ENCODE measurements at places on chromosomes 5 and 9.

DNA sequence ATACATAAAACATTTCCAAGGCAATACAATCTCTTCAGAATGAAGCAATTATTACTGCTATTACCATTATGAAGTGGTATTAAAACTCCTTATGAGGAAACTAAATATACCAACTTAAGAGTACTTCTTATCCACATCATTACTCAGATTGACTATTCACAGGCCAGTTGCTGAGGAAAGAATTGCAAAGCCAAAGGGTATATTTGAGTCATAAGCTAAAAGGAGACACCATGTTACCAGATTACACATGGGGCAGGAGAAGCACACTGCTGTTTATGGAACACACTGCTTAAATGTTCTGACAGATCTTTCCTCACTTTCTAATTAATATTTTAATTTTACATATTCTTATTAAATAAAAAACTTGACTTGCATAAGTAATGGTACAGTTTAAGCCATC lies 1726.4 kb upstream of the NUDT12 start:
- no peak for DNase-seq

DNA sequence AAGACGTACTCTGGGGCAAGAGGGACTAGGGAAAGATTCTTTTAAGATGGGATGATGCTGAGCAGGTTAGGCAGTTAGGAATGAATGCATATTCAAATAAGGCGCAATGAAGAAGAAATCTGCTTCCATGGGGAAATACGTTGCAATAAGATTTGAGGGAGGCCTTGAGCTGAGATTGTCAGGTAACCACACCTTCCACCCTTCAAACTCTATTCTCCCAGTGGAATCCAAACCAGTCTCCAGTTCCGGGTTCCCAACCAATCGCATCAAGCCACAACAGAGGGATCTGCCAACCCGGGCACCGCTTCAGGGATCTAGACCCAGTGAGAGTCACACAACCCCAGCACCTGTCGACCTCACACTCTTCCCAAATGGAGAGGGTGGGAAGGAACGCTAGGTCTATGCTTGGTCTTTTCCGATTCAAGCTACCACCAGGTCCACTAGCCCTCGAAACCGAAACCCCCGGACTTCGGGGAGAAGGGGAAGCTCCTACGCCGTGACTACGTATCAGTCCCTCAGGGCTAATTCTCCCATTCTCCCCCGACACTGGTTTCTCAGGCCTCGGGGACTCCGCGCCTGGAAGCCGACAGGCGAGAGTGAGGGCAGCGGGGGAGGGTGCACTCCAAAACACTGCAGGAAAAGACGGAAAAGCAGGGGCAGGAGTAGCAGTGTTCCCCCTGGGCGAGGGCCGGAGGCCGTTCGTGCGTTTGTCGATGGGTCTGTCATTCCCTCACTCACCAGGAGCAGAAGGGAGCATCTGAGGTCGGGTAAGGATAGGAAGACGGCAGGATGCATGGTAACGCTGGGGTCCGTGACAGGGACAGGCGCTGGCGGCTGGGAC lies 534 bp downstream of the ERP44 start:
- no peak for DNase-seq

- DNase-seq, result no peak
These were observed 52.0 kb downstream of the ITGA2 start for GRCh38 chr5:53041071-53041692.

GRCh38 chr5:112174959-112175594 lies 244.0 kb downstream of the EPB41L4A start:
- DNase-seq, result no peak

DNA sequence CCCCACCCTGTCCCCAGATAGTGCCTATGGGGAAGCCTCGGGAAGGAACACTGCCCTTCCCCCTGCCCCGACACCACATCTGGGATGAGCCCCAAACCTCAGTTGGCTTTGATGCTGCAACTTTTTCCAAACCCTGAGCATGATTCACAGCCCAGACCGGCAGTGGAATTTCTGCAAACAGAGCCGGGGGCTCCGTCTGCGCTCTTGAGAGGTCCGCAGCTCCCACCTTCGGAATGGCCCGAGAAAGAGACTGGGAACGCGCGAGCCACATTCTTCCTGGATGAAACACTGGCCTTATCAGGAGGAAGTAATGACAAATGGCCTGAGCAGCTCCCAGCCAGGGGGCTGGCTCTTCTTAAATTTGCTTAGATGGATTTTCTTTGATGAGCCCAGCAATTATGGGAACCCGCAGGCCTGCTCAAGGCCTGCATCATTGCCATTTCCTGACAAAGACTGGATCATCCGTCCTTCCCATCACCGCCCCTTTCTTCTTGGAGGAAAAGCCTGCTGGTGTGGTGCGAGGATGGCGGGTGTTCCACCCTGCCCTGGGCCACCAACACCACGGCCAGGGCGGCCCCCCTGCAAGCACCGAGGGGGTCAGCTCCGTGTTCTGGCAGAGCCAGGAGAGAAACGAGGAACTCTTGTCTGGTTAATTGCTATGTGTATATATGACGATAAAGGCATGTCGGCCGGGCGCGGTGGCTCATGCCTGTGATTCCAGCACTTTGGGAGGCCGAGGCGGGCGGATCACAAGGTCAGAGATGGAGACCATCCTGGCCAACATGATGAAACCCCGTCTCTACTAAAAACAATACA lies 38.8 kb upstream of the COL5A1 start:
- DNase-seq, result no peak

GRCh38 chr5:131514316-131515283 lies 120.4 kb downstream of the RAPGEF6 start:
- no peak for DNase-seq

DNA sequence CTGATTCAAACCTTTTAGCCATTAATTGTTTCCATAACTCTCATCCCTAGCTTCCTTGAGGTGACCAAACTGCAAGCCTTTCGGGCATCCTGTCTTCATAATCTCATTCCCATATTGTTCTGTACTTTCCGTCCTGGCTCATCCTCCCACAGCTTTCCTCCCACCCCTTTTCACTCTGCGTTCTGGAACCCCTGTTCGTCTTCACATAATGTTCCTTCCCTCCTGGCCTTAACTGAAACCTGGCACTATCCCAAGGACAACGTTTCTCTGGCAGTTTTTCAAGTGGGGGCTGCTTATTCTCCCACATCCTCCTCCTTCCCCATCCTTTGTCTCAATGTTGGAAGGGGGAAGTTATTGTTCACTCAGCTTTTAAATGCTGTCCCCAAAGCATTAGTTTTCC lies 1.5 kb downstream of the ZNF189 start:
- DNase-seq, result no peak

DNA sequence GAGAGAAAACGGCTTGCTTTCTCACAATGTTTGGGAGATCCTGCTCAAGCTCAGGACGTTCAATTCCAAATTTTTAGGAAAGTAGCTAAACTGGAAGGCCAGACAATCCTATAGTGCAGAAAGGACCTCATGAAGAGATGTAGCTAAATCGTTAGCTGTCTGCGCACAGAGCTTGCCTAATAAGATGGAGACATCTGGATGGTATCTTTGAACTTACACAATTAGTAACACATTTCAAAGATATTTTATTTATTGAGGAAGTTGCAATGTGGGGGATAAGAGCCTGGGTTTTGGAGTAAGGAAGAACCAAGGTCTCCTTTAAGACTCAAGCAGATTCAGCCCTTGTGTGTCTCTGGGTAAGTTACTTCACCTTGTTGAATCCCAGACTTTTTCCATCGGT lies 28.6 kb upstream of the RAB14 start:
- no peak for DNase-seq

DNA sequence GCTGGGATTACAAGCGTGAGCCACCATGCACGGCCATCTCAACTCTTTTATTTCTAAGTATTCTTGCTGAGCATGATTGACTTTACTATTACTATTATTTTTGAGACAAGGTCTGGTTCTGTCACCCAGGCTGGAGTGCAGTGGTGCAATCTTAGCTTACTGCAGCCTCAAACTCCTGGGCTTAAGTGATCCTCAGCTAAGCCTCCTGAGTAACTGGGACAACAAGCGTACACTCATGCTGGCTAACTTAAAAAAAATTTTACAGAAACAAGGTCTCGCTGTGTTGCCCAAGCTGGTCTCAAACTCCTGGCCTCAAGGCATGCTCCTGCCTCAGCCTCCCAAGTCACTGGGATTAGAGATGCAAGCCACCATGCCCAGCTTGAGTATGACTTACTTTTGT lies 443.7 kb downstream of the ARHGEF28 start:
- no peak for DNase-seq
